K562 (cell line): ENCODE measurements at places on chromosomes 11 and 22.

GRCh38 chr22:27598792-27599191 is 202.8 kb downstream of the MN1 start:
- no peak for DNase-seq

- no peak for DNase-seq
Observed at GRCh38 chr11:121372671-121373429, 79.3 kb upstream of the SORL1 start.

DNA sequence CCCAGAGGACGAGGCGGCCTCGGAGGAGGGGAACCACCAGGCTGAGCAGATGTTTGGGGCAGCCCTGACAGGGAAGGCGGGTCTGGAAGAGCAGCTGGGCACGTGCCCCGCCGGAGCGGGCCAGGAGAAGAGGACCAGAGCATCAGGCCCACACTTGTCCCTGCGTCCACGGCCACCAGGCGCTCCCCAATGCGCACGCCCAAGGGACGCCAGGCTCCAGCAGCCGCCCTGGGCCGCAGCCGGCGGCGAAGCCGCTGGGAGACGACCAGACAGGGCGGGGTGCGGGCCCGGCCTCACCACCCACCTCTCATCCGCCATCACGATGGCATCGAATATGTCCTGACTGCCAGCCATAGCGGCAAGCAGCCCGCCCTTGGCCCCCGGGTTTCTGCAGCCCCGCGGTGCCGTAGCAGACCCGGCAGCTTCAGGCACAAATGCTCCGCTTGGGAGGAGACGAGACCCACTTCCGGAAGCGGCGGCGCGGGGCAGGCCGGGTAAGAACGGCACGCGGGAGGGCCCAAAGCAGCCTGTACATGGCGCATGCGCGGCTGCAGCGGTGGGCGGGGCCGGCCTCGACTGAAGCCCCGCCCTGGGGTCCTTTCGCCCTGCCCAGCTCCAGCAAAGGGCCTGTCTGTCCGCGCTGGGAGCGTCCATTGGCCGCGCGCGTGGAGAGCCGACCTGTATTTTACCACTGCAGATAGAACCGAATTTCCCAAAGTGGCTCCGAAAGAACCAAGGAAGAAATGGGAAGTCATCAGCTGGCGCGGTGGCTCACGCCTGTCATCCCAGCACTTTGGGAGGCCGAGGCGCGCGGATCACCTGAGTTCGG is at the start of gene LTO1:
Gene LTO1, minus strand, starts transcription at position 468 of the 829 bp plus-strand sequence. Its CDS starts 114 bp downstream, at position 354.
- DNase-seq, result peak; percentile 98

- no peak for DNase-seq
Observed at GRCh38 chr11:18526130-18526520, 617 bp downstream of the TSG101 start.

DNA sequence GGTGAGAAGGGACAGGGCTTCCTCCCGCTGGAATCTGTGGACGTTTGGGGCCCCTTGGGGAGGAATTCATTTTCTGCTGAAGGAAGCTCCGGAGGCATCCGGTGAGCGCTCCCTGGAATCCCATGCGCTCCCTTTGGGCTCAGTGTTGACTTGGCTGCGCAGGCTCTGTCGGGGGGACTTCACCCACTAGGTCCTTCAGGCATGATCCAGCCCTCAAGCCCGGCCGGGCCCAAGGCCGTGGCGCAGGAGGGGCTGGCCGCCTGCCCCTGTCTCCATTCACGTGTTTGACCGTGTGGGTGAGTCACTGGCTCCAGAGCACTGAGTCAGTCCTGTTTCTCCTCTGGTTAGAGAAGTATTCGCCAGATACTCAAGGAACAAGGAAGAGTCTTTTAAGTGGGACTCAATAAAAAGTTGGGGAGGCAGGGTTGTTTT is 1.4 kb downstream of the CTTN start:
- DNase-seq, result peak; percentile 44

- DNase-seq, result no peak
Observed at GRCh38 chr11:115300660-115301428, 203.4 kb downstream of the CADM1 start.

DNA sequence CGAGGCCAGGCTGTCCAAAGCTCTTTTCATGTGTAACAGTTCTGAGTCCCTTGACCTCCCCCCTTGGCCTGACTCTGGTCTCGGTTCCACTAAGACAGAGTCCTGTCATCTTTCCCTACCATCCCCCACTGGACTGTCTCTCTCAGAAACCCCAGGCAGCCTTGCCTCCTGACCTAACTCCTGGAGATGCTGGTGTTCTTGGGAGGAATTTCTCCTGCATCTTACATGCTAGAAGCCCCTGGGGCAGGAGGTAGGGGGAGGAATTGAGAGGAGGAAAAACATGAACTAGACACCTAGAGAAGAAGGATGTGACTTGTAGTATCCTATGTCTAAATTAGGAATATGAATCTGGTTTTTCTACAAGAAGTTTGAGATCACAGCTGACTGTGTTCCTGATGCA is 648 bp upstream of the IL18BP start:
- no peak for DNase-seq

GRCh38 chr22:29070490-29070889 is 2.3 kb upstream of the KREMEN1 start:
- no peak for DNase-seq

- DNase-seq, result no peak
Observed at GRCh38 chr11:59767225-59767611, 12.0 kb downstream of the STX3 start.

- no peak for DNase-seq
Observed at GRCh38 chr11:5343474-5344335, at the start of gene OR51B5. OR51B5 (minus strand) TSS chr11:5343524; CDS start chr11:5343524, 0 bp downstream.
